ENCODE measurements at places on chromosomes 6 and 20. TPM values are rescaled to one million over a fixed set of nuclear protein-coding genes. Genes with fewer than 3 reads are reported as not detected.

Gene RPS10
- 2,692 TPM for total RNA-seq

Gene VPS52
- 42.8 TPM for total RNA-seq

Gene BANF2
- total RNA-seq = not detected

Gene NXT1
- total RNA-seq = 17.2 TPM

Gene CNKSR3
- 10.8 TPM for total RNA-seq

Gene RAB32
- total RNA-seq = 119 TPM

Gene ACAT2
- total RNA-seq = 76.8 TPM

Gene GMPR
- 15.3 TPM for total RNA-seq

Gene FLRT3
- total RNA-seq = 5.0 TPM

Gene TTLL9
- total RNA-seq = 0.17 TPM

Gene BMP6
- total RNA-seq = 1.3 TPM

Gene DZANK1
- total RNA-seq = 1.3 TPM

Gene PRSS35
- 4.3 TPM for total RNA-seq

Gene GJA1
- 120 TPM for total RNA-seq

Gene ZSCAN26
- total RNA-seq = 18.7 TPM

Gene ATP9A
- 69.4 TPM for total RNA-seq

Gene APCDD1L
- 17.5 TPM for total RNA-seq

Gene MOXD1
- 118 TPM for total RNA-seq

Gene CLIC5
- total RNA-seq = not detected

Gene CCDC170
- 0.44 TPM for total RNA-seq

Gene SIRPB2
- not detected for total RNA-seq

Gene TAAR5
- total RNA-seq = not detected

Gene NEURL2
- total RNA-seq = 6.4 TPM

Gene PLN
- total RNA-seq = not detected
